ENCODE measurements at places on chromosomes 2 and 18.

DNA sequence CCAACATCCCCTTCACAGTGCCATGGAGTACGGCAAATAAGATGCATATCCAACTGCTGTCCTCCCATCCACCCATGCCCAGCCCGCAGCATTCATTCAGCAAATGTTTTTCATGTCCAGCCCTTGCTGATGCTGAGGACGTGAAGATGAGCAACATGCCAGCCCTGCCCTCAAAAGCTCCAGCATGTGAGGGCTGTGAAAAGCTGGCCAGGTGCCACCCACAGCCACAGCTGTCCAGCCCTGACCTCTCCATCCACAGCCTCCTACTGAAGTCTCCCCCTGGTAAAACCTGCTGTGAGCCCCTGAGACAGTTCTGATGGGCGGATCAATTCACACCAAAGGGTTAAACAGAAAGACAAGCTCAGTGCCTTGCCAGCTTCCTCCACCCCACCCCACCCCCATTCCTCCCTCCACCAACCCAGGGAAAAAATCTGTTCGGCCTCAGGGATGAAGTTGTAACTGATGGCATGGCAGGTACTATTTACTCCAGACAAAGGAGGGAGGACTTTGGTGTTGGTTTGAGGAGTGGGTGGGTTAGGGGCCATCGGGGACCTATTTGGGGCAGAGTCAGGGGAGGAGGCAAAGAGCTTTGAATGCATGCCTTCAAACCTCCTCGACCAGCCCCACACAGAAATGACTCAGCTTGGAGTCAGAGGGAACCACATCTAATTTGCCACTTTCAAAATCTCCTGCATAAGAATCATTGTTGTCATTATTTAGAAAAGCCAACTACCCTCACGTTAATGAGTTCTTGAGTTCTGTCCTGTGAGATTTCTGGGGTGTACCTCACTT, 4.3 kb downstream of the ZBTB7C start:
- no peak for DNase-seq

- no peak for DNase-seq
Observed at GRCh38 chr2:86044045-86044444, 61.6 kb downstream of the POLR1A start.

DNA sequence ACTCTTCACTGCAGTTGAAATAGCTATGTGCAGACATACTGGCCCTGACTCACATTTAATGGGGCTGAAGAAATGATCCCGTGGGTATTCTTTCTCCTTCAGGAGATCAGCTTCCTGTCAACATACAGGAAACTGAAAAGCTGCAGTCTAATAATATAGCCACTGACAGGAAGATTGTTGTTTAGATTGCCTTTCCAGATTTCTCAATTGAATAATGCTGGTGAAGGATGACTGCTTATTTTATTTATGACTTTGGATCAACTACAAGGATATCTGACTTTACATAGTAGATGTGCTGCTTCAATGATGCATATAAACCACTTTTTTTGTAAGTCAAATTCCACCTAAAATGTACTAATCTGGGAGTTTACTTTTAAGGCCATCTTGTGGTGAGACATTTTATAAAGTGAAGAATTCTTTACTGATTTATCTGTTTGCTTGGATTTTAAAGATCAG, 93.4 kb upstream of the MAP4K3 start:
- no peak for DNase-seq

- no peak for DNase-seq
Observed at GRCh38 chr2:2270808-2271415, 60.2 kb downstream of the MYT1L start.

DNA sequence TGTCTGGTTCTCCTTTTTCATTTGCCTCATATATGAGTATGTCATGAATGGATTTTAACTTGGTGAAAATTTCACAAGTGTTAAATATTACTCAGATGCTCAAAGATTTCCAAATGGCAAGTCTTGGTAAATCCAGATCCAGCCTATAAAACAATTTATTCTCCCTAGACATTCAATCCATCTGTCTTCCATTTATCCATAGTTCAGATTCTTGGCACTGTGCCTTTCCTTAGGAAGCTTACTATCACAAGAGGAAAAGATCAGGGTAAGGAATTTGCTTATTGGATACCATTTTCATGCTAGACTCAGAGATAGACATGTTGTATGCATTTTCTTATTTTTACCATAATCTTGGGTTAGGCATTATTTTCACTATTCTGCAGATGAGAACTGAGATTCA, 72.5 kb upstream of the LRRTM1 start:
- DNase-seq, result no peak

DNA sequence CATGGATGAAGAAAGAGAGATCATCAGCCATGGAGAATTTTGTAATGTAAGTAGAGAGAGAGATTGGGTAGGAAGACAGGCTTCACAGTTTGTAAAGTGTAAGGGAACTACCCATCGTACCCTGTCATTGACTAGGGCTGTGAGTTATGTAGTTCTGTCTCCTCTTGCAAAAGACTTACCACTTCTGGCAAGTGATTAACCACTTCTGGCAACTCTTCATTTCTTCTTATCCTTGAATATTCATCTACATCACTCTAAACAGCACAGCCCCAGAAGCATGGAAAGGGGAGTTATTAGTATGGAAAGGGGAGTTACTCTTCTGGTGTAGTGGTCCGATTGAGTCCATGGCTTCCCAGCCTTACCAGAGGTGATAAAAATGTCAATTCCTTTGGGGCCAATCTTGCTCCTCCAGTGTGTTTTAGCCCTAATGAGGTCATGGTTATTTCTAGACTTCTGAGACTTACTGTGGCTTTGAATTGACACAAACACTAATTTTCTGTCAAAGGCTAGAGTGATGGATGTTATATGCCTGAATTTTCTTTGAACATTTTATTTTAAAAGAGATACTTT, 52.0 kb downstream of the STAT1 start:
- peak; percentile 66 for DNase-seq

DNA sequence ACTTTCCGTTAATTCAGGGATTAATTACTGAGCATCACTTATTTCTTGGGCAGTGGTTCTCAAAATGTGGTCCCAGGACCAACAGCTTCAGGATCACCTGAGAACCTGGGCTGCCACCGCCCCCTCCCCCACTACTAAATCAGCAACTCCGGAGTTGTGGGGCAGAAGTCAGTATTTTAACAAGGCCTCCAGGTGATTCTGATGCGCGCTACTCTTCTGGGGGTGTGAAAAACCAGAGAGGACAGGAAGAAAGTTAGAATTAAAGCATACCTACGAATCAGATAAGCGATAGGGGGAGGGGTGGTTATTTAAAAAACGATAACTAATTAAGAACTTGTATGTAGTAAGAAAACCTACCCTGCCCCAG, 319 bp downstream of the ZSCAN30 start:
- no peak for DNase-seq

DNA sequence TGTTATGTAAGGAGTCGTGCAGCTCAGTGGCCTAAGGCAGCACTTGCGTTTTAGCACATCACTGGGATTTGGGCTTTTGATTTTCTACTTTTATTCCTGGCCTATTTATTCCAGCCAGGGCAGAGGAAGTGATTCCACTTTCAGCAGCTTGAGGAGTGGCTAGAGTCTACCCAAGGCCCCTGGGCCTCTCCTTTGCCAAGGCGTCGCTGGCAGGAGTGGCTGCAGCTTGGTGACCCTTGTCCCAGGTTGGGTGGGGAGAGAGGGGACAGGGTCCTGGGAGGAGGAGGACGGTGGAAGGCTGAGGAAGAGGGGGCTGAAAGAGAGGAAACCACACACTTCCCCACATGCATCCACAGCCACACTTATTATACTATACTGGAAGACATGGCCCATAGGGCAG, 94.1 kb upstream of the SMAD7 start:
- DNase-seq, result no peak

DNA sequence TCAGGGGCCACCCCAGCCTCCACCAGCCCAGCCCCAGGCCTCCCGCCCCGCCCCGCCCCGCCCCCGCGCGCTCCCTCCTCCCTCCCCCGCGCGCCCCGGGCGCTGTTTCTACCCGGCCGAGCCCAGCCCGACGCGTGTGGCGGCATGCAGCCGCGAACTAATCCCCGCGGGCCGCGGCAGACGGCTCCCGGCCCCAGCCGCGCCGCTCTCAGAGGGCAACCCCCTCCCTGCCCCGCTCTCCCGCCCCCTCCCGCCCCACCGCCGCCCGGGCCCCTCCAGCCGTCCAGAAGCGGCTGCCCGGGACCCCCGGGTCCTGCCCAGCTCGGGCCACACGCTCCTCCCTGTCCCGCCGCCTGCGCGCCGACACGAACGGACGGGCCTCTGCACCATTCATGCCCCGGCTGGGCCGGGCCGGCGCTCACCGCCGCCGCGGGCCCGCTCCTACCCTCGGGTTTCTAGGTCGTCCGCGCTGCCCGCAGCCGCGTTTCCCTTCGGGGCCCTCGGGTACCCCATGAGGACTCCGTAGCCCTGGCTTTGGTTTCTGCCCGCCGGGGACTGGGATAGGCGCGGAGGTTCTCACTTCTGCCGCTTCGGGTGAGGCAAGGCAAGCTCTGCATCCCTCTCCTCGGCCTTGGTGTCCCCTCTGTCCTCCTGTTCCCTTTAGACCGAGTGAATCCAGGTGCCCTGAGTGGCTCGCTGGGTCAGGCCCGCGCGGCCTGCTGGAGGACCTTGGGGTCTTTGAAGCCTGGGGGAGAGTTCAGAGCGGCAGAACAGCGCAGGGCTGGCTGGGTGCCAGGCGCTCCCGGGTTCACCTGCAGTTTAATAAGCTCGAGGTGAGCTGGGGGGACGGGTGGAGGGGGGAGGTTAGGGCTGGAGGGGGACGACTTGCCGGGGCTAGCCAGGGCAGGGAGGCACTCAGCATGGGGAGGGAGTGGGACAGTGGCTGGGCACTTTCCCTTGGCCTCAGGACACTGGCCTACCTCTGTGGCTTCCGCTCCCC, 3.1 kb downstream of the WNT10A start:
- DNase-seq, result no peak

DNA sequence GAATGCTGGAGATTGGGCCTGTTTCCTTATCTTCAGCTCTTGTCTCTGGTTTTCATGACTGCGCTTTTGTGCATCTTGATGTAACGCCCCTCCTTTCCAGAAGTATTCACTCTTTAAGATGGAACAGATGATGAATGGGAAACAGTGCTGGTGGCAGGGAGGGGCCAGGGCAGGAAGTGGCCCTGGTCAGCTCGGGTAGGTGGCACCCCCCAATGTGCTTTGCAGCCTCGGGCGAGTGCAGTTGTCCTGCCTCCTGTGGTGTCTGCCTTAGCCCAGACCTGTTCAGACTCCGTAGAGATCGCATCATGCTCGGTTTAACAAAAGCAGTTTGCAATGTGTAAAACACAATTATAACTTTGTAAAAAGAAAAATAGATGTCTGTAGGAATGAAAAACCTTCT, 17.0 kb upstream of the MGAT4A start:
- DNase-seq, result no peak

DNA sequence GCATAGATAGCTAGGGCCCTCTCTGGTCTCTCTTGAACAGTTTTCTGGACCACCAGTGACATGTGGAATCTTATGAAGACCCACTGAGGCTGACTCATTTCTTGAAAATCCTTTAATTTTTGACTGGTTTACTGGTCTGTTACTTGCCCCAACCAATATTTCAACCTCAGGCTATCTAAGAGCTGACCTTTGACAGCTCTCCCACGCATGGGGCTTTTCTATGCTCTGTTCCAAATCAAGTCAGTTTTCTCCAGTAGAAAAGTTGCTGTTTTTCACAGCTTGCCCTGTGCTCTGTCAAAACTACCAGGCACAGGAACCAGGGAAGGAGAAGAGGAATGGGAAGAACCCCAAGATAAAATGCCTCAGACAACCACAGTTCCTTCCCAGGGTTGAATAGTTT, 46.0 kb upstream of the MTIF2 start:
- no peak for DNase-seq

DNA sequence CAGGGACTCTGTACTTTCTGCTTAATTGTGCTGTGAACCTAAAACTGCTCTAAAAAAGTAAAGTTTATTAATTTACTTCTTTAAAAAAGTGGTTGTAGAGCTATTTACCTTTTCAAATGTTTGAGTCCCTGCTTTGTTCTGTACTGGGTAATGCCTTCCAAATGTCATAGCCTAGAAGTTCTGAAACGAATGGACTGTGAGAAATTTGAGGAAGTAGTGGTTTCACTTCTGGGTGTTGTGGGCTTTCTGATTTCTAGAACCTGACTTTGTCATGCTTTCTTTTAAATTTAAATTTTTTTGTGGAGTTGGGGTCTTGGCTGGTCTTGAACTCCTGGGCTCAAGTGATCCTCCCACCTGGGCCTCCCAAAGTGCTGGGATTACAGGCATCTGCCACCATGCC, 44.6 kb downstream of the SMAD4 start:
- peak; percentile 68 for DNase-seq

DNA sequence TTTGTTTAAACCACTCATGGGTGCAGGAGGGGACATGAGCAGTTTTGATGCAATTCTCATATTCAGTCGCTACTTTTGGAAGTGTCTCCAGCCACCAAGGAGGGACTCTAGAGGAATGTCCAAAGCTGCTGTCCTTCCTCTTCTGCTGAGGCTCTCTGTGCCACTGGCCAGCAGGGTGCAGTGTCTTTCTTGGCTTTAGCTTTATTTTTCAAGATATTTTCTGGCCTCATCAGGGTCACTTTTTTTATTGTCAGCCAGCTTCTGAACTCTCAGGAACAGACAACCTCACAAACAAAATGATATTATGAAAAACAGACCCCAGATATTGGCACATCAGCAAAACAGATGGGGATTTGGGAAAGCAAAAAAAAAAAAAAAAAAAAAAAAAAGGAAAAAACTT, 289.3 kb upstream of the ZSWIM2 start:
- DNase-seq, result peak; percentile 69

DNA sequence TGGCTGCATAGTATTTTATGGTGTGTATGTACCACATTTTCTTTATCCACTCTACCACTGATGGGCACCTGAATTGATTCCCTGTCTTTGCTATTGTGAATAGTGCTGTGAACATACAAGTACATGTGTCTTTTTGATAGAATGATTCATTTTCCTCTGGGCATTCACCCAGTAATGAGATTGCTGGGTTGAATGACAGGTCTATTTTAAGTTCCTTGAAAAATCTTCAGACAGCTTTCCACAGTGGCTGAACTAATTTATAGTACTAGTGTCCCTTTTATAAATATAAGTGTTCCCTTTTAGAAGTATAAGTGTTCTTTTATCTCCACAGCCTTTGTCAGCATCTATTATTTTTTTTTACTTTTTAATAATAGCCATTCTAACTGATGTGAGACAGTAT, 303.9 kb upstream of the EPHA4 start:
- DNase-seq, result no peak

DNA sequence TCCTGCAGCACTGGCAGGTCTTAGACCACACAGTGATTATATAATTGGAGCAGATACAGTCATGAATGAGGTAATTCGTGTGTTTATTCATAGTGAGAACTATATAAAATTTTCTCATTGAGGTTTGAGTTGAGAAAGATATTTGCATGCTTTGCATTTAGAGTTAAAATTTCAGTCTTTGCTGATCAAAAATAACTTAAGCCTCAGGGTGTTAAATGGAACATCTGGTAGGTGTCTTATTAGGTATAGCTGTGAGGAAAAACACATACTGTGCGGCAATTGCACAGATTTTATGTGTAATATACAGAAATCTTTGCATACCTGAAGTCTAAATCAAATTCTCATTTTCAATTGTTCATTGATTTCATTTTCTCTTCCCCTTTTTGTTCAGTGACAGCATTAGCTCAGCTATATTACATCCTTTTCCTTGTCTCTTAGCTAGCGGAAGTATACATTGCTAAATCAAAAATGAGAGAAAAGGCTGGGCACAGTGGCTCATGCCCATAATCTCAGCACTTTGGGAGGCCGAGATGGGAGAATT, 21.2 kb downstream of the GORASP2 start:
- no peak for DNase-seq

- DNase-seq, result peak; percentile 57
Observed at GRCh38 chr2:200455958-200456421, 53.9 kb downstream of the KCTD18 start.
